ENCODE measurements at places on chromosomes 1 and 21.

GRCh38 chr1:125064481-125064880, 3879.7 kb downstream of the SRGAP2C start:
- no peaks in the 10 kb centered on the region for H3K27me3 ChIP-seq
- H3K4me3 ChIP-seq = no peak overlapping the region
- no peak overlapping the region for H3K27ac ChIP-seq
- no peaks in the 10 kb centered on the region for H3K36me3 ChIP-seq
- no peaks in the 10 kb centered on the region for H3K4me1 ChIP-seq

DNA sequence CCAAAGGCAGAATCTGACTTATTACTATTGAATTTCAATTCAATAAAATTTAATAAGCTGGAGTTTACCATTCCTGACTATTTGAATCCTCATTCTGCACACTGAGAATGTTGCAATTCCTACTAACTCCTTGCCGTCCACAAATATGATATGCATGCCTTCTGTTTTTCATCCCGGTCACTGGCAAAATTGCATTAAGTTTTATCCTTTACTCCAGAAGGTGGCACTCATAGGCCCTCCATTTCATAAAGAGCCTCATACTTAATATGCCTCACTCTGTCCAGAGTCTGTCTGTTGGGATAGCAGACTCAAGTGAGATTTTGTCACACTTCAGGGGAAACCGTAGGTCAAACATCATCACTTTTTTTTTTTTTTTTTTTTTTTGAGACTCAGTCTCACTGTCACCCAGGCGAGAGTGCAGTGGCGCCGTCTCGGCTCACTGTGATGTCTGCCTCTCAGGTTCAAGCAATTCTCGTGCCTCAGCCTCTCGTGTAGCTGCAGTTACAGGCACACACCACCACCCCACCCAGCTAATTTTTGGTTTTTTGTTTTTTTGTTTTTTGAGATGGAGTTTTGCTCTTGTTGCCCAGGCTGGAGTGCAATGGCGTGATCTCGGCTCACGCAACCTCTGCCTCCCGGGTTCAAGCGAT, 27.3 kb downstream of the F11R start:
- no peak overlapping the region for H3K27ac ChIP-seq
- peaks cover 7% of the 10 kb centered on the region for H3K4me1 ChIP-seq
- H3K4me3 ChIP-seq = no peak overlapping the region
- no peaks in the 10 kb centered on the region for H3K27me3 ChIP-seq
- peaks cover 19% of the 10 kb centered on the region for H3K36me3 ChIP-seq

GRCh38 chr1:230204842-230205241, 137.8 kb downstream of the GALNT2 start:
- H3K36me3 ChIP-seq = peaks cover 22% of the 10 kb centered on the region
- no peak overlapping the region for H3K4me3 ChIP-seq
- H3K27ac ChIP-seq = no peak overlapping the region
- H3K27me3 ChIP-seq = no peaks in the 10 kb centered on the region

- H3K27ac ChIP-seq = no peak overlapping the region
- H3K4me1 ChIP-seq = no peaks in the 10 kb centered on the region
- H3K36me3 ChIP-seq = peaks cover 25% of the 10 kb centered on the region
These were observed 7.9 kb downstream of the PGBD2 start for GRCh38 chr1:248913933-248914332.

DNA sequence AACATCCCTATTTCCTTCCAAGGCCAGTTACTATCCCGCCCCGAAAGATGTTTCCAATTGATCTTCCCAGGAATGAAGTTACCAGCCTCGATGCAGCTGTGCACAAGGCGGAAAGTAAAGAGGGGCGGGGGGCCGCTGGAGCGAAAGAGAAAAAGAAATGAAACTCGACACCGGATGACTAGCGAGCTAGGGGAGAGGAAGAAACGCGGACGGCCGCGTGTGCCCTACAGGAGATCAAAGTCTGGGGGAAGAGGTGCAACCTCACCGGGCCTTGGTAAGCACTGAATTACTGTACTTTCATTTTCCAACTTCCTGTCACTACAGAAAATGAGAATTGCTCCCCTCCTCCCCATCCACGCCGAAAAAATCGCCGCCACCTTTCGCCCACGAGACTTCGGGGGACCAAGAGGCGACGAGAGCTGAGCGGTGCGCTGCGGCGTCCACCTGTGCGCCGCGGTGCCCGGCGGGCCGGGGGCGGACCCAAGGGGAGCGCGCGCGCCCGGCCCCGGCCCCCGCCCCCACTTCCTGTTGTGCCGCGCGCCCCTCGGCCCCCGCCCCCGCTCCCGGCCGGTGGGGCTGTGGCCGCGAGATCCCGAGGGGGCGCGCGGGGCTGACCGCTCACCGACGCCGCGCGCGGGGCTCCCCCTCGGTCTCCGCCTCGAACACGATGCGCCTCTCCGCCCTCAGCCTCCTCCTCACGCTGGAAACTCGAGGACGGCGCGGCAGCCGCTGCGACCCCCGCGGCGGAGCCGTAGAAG, 622 bp downstream of the ELK4 start:
- no peaks in the 10 kb centered on the region for H3K4me1 ChIP-seq
- no peaks in the 10 kb centered on the region for H3K36me3 ChIP-seq
- peak; percentile 51 for DNase-seq
- peak overlapping the region; percentile 76 for H3K4me3 ChIP-seq
- no peaks in the 10 kb centered on the region for H3K27me3 ChIP-seq
- H3K27ac ChIP-seq = peak overlapping the region; percentile 99

GRCh38 chr1:226863446-226863845, 7.0 kb upstream of the PSEN2 start:
- no peaks in the 10 kb centered on the region for H3K4me1 ChIP-seq
- H3K27ac ChIP-seq = no peak overlapping the region
- no peaks in the 10 kb centered on the region for H3K27me3 ChIP-seq
- H3K4me3 ChIP-seq = no peak overlapping the region

- H3K4me1 ChIP-seq = no peaks in the 10 kb centered on the region
- H3K27me3 ChIP-seq = no peaks in the 10 kb centered on the region
- no peak overlapping the region for H3K27ac ChIP-seq
- peaks cover 4% of the 10 kb centered on the region for H3K36me3 ChIP-seq
- DNase-seq = no peak
These were observed 97.4 kb upstream of the KRTAP19-8 start for GRCh38 chr21:31135531-31136184.

DNA sequence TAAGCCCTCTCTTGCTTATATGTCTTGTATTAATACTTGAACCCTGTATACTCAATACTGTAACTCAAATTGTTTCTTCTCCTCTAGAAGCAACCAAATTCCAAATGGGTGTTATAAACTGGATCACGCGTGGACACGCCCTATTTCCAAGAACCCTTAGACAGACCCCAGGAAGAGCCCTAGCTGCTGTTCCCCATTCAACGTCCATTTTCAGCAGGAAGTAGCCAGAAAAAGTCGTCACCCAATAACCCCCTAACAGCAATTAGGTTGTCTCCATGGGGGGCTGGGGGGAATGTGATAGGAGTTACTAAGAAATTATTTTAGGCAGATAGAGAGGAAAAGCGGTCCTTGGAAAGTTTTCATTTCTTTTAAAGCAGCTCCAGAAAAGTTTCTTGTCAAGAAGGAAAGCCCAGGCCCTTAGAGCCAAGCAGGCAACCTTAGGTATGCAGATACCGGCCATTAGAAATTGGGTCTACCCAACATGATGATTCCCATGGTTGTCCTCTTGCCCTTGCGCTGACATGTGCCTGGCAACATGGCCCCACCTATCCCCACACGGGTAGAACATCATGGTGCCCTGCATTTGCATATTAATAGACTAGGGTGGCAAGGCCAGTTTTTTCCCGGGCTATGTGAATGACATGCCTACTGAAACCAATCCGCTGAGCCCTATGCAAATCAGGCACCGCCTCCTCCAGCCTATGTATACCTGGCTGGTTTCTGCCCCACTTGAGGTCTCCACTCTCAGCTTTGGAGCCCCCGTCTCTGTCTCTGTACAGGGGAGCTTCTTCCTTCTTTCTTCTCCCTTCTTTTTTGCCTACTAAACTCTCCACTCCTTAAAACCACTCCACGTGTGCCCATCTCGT, 4.0 kb upstream of the CD46 start:
- no peak overlapping the region for H3K27ac ChIP-seq
- no peak for DNase-seq
- H3K4me3 ChIP-seq = no peak overlapping the region
- no peaks in the 10 kb centered on the region for H3K27me3 ChIP-seq

DNA sequence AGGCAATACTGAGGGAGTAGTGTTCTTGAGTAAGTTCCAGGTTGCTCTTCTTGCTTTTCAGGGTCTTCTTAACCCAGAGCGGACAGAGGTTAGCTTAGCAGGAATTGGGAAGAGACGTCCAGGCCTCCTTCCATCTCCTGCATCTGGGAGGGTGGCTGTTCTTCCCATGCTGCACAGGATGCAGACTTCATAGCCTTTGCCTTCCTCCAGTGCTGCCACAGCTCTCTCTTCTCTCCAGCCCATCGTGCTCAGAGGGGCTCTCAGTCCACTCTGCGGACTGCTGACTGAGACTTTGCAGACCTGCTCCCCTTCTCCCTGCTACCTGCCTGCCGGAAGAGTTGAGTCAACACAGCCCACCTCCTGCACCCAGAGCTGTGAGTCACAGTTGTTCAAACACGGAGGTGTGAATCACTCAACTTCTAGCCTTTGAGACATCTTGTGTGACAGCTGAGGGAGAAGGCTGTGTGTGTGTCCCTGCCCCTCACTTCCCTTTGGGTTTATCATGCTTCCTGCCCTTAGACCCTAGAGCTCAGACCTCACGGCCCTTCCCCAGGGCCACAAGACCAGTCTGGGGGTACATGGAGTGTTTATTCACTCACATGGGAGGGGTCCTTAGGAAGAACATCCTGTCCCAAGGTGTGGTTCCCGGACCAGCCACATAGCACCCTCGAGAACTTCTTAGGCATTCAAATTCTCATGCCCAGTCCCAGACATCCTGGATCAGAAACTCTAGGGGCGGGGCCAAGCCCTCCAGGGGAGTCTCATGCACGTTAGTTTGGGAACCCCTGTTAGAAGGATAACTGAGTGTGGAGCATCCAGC, 158.3 kb upstream of the CACNA1E start:
- no peak for DNase-seq
- H3K4me3 ChIP-seq = no peak overlapping the region
- peaks cover 7% of the 10 kb centered on the region for H3K27me3 ChIP-seq
- H3K27ac ChIP-seq = no peak overlapping the region
- H3K36me3 ChIP-seq = no peaks in the 10 kb centered on the region

DNA sequence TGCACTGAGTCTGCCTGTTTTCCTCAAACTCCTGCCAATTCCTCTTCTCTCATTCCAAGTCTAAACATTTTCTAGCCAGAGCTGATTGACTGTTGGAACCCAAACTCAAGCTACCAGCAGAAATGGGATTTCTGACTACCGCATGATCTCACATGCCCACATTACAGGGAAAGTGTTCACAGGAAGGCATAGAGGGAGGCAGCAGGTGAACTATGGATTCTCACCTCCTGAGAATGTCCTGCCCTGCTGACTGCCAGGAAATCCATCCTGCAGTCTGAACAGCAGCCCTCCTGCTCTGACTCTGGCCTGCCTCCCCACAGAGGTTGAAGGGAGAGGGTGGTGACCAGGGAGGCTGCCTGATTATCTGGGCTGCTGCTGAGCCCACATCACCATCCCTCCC, 22.5 kb downstream of the IQGAP3 start:
- H3K27ac ChIP-seq = no peak overlapping the region
- peak; percentile 91 for DNase-seq

DNA sequence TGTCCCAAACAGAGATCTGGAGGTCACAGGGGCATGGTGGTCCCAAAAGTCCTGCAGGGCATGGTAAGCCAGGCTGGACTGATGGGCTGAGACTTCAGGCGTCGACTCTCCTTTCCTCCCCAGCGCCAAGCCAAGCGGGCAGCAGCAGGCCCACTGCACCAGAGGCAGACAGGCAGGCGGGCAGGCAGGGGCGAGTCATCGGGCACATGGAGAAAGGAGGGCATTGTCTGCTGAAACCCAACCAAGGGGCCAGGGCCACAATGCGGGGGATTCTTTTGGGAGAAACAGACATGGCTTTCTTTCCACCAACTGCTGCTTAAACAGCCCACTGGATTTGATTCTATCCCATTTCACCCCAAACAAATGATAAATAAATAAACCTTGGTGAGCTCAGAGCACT, 46.2 kb downstream of the TRABD2B start:
- H3K36me3 ChIP-seq = no peaks in the 10 kb centered on the region
- H3K27me3 ChIP-seq = no peaks in the 10 kb centered on the region
- H3K4me1 ChIP-seq = no peaks in the 10 kb centered on the region
- no peak overlapping the region for H3K4me3 ChIP-seq

DNA sequence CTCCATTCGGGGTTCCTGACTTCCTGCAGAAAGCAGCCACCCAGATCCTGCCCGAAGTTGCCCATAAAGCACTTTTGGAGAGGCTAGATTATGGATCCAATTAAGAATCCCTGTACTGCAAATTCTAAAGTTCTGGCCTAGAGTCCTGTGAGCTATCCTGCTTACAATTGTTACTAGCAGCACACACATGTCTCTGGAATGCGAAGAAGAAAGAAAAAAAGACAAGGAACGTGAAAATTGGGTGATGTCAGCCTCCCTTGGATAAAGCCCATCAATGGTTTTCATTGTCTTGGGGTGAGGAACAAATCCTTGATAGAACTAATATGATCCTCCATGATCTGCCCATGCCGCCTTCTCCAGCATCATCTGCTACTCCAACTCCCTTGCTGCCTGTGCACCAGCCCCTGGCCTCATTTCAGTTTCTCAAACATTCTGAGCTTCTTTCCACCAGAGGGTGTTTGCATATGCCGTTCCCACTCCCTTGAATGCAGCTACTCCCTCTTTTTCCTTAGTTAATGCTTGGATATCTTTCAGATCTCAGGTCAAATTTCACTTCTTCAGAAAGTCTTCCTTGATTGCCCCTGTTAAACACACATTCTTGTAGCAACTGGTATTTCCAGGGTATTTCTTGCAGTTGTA, 94.0 kb downstream of the ST6GALNAC5 start:
- H3K27me3 ChIP-seq = no peaks in the 10 kb centered on the region
- no peaks in the 10 kb centered on the region for H3K36me3 ChIP-seq
- no peak overlapping the region for H3K4me3 ChIP-seq
- no peak overlapping the region for H3K27ac ChIP-seq
- no peak for DNase-seq

GRCh38 chr1:7905262-7905661, 35.4 kb downstream of the TNFRSF9 start:
- no peak overlapping the region for H3K27ac ChIP-seq
- DNase-seq = no peak
- H3K4me3 ChIP-seq = no peak overlapping the region
- no peaks in the 10 kb centered on the region for H3K36me3 ChIP-seq

GRCh38 chr1:180156631-180157091, 2.0 kb downstream of the QSOX1 start:
- H3K4me1 ChIP-seq = peaks cover 11% of the 10 kb centered on the region
- no peaks in the 10 kb centered on the region for H3K27me3 ChIP-seq
- no peaks in the 10 kb centered on the region for H3K36me3 ChIP-seq
- peak; percentile 79 for DNase-seq

- H3K4me3 ChIP-seq = no peak overlapping the region
- no peaks in the 10 kb centered on the region for H3K36me3 ChIP-seq
- H3K27ac ChIP-seq = no peak overlapping the region
- DNase-seq = no peak
- H3K27me3 ChIP-seq = no peaks in the 10 kb centered on the region
These were observed 27.8 kb upstream of the TNFSF4 start for GRCh38 chr1:173234899-173235298.

- H3K4me1 ChIP-seq = no peaks in the 10 kb centered on the region
- no peak overlapping the region for H3K4me3 ChIP-seq
- no peak overlapping the region for H3K27ac ChIP-seq
- H3K36me3 ChIP-seq = no peaks in the 10 kb centered on the region
- peak; percentile 32 for DNase-seq
- H3K27me3 ChIP-seq = no peaks in the 10 kb centered on the region
These were observed 249.6 kb downstream of the PTPRC start for GRCh38 chr1:198888379-198888943.
